ENCODE measurements at places on chromosomes 3 and 15.

GRCh38 chr3:179045719-179046402 is 25.7 kb downstream of the ZMAT3 start:
- no peak for DNase-seq

DNA sequence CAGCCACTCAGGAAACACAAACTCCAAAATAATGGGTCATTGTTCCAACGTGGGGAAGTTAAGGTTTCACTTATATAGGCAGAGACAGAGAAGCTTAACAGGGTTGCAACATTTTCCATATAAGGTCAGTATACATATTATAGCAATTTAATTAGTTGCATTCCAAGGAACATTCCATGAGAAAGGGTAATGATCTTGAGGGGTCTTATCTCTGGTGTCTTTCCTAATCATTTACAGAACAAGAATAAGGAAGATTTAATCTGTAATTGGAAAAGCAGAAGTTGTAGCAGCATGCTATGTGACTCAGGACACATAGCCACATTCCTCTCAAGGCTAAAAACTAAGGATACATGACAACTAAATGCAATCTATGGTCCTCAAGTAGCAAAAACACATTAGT is 4.9 kb downstream of the MNS1 start:
- DNase-seq = no peak

DNA sequence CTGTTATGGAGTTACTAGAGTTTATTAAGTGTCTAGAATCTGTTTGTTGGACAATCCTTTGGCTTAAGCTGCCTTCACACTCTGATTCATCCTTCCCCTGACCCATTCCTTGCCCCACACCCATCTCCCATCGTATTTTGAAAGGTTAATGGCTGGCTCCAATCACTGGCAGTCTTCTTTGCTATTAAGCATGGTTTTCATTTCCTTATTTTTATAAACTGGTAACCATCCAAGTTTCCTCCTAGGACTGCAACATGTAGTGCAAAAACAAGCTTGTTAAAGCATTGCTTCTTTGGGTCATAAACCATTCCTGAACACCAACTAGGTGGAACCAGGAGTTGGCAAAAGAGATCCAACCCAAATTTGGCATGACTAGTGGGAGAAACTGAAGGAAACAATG is 148.4 kb downstream of the DTWD1 start:
- DNase-seq = no peak

- no peak for DNase-seq
Observed at GRCh38 chr15:42720071-42720470, 16.9 kb downstream of the CDAN1 start.

- no peak for DNase-seq
Observed at GRCh38 chr15:100981086-100981485, 61.9 kb downstream of the LRRK1 start.

DNA sequence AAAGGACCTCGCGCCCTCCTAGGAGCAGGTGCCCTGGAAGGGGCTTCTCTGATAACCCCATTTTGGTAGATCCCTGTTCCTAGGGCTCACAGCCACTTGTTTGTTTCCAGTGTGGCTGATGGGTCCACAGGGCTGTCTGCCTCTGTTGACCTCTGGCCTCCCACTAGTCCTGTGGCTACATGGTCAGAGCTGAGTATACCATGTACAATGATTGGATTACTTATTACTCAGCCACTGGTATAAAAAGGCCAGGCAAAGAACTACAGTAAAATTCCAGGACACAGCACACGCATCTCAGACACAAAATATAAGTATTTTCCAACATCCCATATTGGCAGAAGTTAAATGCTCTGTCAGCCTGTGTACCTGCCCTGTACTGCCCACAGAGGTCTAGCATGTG is 277.3 kb downstream of the GABRG3 start:
- no peak for DNase-seq

DNA sequence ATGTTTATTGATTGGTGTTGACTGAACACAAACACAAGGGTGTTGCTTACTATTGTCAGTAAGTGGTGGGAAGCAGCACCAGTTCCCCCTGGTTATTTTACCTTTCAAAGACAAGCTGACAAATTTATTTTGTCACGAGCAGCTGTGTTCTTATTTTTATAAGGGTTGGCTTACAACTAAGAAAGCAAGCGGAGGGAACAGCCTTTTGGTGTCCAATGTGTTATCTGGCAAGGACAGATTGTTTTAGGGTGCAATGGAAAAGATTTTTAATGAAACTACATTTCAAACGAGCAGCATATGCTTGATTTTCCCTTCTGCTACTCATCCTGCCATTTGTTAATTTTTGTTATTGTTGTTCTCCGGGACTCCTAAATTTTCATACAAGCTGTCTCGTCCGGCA is 920.6 kb upstream of the CFAP20DC start:
- DNase-seq = no peak

GRCh38 chr3:189902230-189903186 is 218.2 kb downstream of the P3H2 start:
- no peak for DNase-seq

DNA sequence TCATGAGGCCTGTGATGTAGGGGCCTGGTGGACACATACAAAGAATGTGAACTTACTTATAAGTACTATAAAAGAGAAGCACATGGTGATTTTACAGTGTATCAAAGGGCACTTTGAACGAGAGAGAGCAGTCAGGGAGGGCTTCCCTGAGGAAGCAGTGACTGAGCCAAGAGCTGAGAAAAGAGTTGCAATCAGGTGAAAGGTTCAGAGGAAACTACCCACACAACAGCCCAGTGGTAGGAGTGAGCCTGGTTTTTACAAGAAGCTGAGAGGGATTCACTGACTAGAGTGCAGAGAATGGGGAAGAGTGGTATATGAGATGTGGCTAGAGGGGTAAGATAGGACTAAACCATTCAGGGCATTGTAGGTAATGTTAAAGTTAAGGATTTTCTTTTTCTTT is 57.1 kb downstream of the CALML4 start:
- DNase-seq = no peak

DNA sequence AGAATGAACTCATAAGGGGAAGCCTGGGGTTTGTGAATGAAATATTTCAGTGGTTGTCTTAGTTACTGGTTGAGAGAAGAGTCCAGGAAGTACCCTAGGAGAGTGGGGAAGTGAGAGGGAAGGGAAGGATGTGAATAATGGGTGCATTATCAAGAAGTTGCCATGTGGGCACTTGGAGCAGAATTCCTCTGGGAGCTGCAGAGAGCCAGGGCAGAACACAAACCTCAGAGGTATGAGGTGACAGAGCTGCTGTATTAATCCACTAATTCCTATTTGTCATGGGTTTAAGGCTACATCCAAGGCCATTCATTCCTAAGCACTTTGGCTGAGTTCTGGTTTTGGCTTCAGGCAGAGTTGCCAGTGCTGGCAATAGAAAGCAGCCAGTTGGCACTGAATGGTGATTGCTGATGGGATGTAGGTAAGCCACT is 29.0 kb downstream of the NDUFB4 start:
- DNase-seq = no peak

DNA sequence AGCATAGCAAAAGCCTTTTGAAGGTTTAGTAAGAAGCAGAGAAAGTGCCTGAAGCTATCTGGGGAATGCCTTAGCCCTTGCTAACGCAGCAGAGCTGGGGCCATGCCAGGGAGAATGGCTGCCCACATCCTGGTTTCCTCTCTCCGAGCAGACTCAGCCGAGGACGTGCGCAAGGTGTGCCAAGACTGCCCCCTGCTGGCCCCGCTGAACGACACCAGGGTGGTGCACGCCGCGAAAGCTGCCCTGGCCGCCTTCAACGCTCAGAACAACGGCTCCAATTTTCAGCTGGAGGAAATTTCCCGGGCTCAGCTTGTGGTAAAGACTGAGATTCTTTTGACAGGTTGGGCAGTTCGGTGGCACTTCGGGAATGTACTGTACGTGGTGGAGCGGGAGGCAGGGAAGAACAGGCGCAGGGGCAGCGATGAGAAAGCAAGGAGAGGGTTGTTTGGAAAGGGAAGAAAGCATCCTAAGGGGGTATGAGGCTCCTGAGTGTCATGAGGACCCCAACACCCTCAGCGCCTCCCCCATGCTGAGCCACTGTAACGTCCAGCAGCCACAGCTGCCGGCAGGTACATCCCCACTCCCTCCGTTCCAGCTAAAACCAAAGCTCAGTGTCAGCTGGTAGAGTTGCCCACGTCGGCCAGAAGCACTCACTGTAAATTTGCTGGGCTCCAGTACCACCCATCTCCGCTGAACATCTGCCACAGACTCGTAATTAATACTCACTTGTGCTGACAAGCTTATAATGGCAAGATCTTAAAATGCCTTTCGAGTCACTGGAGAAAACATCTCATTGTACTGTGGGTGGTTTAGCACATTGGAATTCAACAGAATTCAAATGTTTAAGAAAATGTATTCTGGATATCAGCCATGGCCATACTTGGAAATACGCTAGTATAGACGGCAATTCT is 4.4 kb downstream of the AHSG start:
- peak; percentile 63 for DNase-seq

DNA sequence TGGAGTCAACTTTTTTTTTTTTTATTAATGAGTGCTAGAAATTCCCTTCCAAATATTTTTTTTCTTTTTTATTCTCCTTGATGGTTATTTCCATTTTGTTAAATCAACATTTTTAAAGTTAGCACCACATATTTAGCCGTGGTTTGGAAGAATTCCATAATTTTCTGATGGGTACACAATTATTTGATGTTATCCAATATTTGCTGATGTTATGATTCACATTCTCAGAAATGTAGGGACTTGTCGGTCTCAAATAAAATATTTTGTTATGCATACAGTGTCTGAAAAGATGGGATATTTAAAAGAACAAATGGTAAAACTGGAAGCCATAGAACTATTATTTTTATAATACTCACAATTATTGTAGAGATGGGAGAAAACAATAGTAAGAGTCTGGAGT is 911.5 kb upstream of the GBE1 start:
- no peak for DNase-seq

GRCh38 chr15:88745065-88745464 is 58.2 kb upstream of the ACAN start:
- no peak for DNase-seq

DNA sequence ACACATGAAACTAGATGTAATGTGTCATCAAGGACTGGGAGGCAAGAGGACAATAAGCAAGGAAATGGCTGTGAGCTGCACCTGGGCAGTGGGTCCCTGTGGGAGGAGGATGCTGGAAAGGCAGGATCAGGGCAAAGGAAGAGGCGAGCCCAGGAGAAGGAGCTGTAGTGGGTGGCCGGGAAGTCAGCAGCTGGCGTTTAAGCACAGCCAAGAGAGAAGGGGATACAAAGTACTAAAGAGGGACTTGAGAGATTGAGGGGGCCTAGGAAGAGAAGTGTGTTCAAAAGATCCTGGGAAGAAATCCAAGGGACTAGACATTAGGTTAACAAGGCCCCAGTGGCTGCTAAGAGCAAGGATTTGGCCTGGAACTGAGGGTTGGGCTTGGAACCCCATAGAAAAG is 188.5 kb upstream of the SLC24A5 start:
- DNase-seq = no peak

All from activated naive CD8-positive, alpha-beta T cell treated with anti-CD3 and anti-CD28 coated beads, Interleukin-2, amount 50 U/mL, for 16 hours (primary cell).